Kidney epithelial cell (primary cell): ENCODE measurements at places on chromosomes 2 and 18. TPM values are rescaled to one million over a fixed set of nuclear protein-coding genes. Genes with fewer than 3 reads are reported as not detected.
A peak's percentile ranks its signal among the peaks of the same experiment; 100 is the strongest.

Gene TMEM214
- total RNA-seq = 27.0 and 36.1 TPM in 2 replicates

Gene TGFA
- 72.1 and 74.4 TPM in 2 replicates for total RNA-seq

Gene CFAP53
- total RNA-seq = 0.29 and 1.3 TPM in 2 replicates

Gene CNGA3
- 0.21 TPM in 1 of 2 replicates, not detected in the other for total RNA-seq

- DNase-seq = no peak
Measured at GRCh38 chr2:204360218-204361007, 184.9 kb upstream of the PARD3B start.

DNA sequence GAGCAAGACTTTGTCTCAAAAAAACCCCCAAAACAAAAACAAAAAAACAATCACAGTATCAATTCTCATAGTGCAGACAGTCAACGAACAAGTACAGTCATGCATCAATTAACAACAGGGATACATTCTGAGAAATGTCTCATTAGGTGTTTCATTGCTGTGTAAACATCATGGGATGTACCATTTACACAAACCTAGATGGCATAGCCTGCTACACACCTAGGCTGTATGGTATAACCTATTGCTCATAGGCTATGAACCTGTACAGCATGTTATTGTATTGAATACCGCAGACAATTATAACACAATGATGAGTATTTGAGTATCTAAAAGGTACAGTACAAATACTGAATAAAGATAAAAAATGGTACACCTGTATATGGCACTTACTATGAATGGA, 67.8 kb upstream of the LMAN1 start:
- DNase-seq = no peak

- DNase-seq = no peak
Measured at GRCh38 chr2:41568648-41569047, 479.2 kb upstream of the PKDCC start.

DNA sequence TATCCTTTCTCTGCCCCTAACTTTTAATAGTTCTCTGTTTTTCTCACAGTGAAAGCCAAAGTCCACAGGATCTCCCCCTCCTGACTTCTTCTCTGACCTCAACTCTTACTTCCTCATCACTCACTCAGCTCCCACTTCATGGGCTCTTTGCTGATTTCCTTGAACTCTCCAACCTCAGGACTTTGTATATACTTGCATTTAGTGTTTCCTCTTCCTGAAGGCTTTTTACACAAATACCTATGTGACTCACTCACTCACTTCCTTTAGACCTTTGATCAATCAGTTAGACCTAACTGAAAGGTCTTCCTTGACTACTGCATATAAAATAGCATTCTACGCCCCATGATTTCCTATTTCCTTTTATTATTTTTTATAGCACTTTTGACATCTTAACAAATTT, 233.1 kb upstream of the MEX3C start:
- DNase-seq = no peak

- no peak for DNase-seq
Measured at GRCh38 chr2:42385225-42385624, 24.2 kb upstream of the COX7A2L start.

DNA sequence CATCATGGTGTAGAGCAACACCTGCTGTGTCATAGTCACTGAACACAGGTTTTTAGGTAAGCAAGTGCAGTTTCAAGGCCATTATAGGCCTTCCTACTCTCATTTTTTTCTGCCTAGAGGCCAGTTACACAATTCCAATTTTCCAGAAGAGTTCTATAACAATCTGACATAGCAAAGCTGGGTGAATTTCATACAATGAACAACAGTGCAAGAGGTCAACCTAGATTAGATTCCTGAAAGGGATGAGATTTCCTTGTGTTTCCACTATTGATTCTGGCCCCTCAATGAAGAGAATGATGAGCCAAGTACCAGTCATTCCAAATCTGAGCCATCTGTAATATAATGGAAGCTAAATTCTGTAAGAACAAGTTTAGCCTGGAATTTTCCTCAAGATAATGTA, 15.3 kb upstream of the CD28 start:
- DNase-seq = no peak

DNA sequence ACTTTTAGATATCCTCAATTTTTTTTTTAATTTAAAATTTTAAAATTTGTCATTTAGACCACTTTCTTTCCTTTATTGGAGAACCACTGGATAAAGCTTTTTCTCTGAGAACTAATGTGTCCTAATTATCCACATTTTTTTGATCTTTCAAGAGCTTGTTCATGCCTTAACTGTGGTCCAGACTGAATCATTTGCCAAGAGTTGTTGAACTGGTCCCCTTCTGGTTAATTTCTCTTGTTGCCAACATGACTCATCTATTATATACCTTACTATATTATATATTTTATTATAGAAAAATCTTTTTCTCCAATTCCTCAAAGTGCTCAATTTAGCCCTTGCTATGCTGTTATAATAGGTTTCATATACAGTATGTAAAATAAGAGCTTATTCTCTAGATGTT, 53.1 kb upstream of the TMEM87B start:
- DNase-seq = no peak

- DNase-seq = peak; percentile 70
Measured at GRCh38 chr2:207792244-207792785, 22.6 kb upstream of the FZD5 start.

DNA sequence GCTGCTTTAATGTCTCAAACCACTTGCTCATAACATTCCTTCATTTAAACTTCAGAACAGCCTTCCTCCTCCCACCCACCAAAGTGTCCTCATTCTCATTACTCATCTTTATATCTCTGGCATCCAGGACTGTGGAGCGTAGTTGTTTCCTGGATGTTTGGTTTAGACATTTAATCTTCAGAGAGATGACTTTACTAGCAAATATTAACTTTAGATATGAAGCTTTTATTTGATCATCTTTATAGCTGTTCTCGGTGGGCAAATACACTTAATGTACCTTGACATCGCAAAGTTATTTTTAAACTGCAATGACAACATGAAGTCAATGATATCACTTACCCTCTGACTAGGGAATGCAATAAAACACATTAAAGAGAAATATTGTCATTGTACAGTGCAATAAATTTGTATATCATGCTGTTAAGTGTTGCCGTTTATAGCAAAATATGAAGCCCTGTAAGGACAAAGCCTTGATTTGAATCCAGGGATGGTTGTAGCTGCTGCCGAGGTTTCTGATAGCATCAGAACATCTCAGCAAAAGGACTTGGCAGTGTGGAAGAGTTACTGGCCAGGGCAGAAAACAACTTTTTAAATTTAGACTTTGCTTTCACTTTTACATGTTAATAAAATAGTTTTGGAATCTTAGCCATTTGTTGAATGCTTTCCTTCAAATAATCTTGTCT, 4.6 kb upstream of the LAMA3 start:
- no peak for DNase-seq

DNA sequence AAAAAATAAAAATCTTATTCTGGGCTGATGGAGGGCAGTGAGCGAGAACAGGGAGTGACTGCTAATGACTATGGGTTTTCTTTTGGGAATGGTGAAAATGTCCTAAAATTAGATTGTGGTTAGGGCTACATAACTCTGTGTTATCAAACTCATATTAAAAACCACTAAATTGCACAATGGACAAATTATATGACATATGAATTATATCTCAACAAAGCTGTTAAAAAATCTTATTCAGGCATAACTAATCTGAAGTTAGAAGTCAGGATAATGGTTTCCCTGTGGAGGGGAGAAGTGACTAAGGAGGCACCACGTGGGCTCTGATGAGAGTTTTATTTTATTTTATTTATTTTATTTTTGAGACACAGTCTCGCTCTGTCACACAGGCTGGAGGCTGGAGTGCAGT, 32.1 kb upstream of the DPP4 start:
- DNase-seq = no peak

DNA sequence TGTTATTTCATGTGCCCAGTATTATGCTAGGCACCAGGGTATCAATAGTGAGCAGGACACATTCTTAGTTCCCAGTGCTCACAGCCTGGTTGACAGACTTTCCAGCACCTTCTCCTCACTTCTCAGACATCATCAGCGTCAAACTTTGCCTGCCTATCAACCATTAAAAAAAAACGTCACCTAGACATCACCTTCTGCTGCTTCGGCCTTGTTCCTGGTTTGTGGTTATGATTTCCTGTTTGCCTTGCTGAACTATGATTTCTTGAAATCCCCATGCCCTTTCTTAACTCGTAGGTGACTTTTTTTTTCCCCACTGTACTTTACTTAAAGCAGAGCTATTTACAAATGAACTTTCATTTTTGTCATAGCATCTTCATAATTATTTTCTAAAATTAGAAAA, 60.4 kb upstream of the NABP1 start:
- DNase-seq = no peak
